Activated T-helper 1 cell treated with anti-CD3 and anti-CD28 coated beads, Interleukin-12 subunit alpha, Interleukin-12 subunit beta, Interleukin-2, Interleukin-4 antibody, amounts not matched to agents 30 ng/mL and 10 ng/mL and 1 ng/mL, durations not matched to agents 14 hours and 24 hours and 36 hours (primary cell): ENCODE measurements at places on chromosomes 12 and 14. TPM values are rescaled to one million over a fixed set of nuclear protein-coding genes. Genes with fewer than 3 reads are reported as not detected.

TMEM106C gene
- total RNA-seq, result 139 and 143 TPM in 2 replicates

- no peak overlapping the region for H3K27ac ChIP-seq
- DNase-seq, result no peak
- peaks cover 21% of the 10 kb centered on the region for H3K36me3 ChIP-seq
- H3K4me3 ChIP-seq, result no peak overlapping the region
- H3K27me3 ChIP-seq, result no peaks in the 10 kb centered on the region
These were observed 34.4 kb upstream of the PSMA6 start for GRCh38 chr14:35257809-35258208.

WNT1 gene
- total RNA-seq, result 0.21 and 0.24 TPM in 2 replicates

CCDC91 gene
- 12.9 and 15.0 TPM in 2 replicates for total RNA-seq

GRCh38 chr14:84435820-84436324 lies 1094.1 kb upstream of the FLRT2 start:
- H3K4me1 ChIP-seq, result no peaks in the 10 kb centered on the region
- H3K27me3 ChIP-seq, result no peaks in the 10 kb centered on the region
- H3K36me3 ChIP-seq, result no peaks in the 10 kb centered on the region
- no peak for DNase-seq

GLS2 gene
- 1.5 and 2.6 TPM in 2 replicates for total RNA-seq

LRFN5 gene
- not detected in 2 replicates for total RNA-seq

- peaks cover 11% of the 10 kb centered on the region for H3K4me1 ChIP-seq
- H3K27ac ChIP-seq, result no peak overlapping the region
- no peak overlapping the region for H3K4me3 ChIP-seq
- no peaks in the 10 kb centered on the region for H3K36me3 ChIP-seq
- DNase-seq, result no peak
- H3K27me3 ChIP-seq, result peaks cover 9% of the 10 kb centered on the region
These were observed 220.0 kb upstream of the GRIP1 start for GRCh38 chr12:66898700-66899469.

PIWIL1 gene
- not detected in 2 replicates for total RNA-seq

GALNT16 gene
- 0.02 and 0.05 TPM in 2 replicates for total RNA-seq

DNA sequence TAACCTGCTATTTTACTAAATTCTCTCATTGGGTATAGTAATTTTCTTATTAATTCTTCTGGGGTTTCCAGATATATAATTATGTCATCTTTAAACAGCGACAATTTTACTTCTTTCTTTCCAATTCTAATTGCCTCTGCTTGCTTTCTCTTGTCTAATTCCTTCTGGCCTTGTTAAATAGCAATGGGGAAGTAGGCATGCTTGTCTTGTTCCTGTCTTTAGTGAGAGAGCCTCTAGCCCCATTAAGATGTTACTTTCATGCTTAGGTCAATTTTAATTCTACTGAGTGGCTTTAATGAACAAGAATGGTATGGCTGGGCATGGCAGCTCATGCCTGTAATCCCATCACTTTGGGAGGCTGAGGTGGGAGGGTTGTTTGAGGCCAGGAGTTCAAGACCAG lies 31.7 kb downstream of the LRTM2 start:
- peaks cover 8% of the 10 kb centered on the region for H3K27me3 ChIP-seq
- no peak overlapping the region for H3K27ac ChIP-seq
- no peaks in the 10 kb centered on the region for H3K4me1 ChIP-seq
- H3K4me3 ChIP-seq, result no peak overlapping the region
- H3K36me3 ChIP-seq, result no peaks in the 10 kb centered on the region

DNA sequence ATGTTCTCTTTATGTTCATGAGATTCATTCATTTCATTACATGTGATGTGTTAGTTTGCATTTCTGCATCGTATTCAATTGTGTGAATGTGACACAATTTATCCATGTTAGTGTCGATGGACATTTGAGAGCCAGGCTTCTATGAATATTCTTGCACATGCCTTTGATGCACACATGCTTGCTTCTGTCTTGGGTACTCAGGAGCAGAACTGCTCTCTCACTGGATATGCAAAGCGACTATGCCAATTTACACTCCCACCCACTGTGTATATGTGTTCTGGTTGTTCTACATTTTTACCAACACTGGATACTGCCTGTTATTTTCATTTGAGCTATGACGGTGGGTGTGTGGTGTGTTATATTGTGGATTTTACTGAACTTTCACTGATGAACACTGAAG lies 84.3 kb upstream of the GTF2A1 start:
- no peak overlapping the region for H3K4me3 ChIP-seq
- no peak for DNase-seq
- peaks cover 14% of the 10 kb centered on the region for H3K4me1 ChIP-seq
- peaks cover 2% of the 10 kb centered on the region for H3K27me3 ChIP-seq

SERPINA9 gene
- not detected in 2 replicates for total RNA-seq

MYO1A gene
- total RNA-seq, result 1.1 and 2.6 TPM in 2 replicates

DNA sequence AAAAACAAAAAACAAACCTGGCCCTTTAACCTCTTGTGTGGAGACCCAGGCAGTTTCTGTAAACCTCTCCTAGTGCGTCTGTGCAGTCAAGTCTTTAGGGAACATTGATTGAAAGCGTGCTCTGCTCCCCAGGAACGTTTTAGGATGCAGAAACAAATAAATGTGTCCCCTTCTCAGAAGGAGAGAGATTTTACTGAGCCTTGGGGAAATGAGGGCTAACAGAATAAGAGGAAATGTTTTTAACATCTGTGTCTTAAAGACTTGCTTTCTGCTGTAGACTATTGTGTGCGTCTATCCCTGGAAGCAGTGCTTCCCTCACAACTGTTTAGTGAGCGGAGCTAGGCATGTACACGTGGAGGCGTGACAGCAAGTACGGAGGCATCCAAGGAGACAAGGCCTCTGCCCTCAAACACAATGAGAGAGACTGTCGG lies 54.3 kb downstream of the TECPR2 start:
- H3K27ac ChIP-seq, result no peak overlapping the region
- no peak overlapping the region for H3K4me3 ChIP-seq
- peaks cover 2% of the 10 kb centered on the region for H3K36me3 ChIP-seq

DNA sequence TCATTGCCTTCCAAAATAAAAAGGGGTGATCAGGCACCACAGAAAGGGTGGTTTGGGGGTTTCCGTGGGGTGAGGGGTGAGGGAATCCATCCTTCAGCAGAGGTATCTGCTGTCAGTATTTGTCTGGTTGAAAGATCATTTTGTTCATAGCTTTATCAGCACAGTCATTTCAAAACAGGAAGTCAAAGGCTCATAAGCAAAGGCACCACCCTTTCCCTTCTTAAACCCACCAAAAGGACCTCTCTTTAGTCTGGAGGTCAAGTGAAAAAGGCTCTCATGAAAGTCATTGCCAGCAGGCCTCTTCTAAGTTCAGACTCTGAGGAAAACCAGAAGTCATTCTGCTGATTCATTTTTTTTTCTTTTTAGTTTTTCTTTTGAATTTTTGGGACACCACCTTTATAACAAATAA lies 6.2 kb downstream of the CHST11 start:
- H3K27me3 ChIP-seq, result no peaks in the 10 kb centered on the region
- H3K36me3 ChIP-seq, result peaks cover 20% of the 10 kb centered on the region
- peak; percentile 46 for DNase-seq
- peaks cover 85% of the 10 kb centered on the region for H3K4me1 ChIP-seq
- H3K4me3 ChIP-seq, result peak overlapping the region; percentile 83
- H3K27ac ChIP-seq, result peak overlapping the region; percentile 96

TBC1D30 gene
- 1.1 and 1.6 TPM in 2 replicates for total RNA-seq

DNA sequence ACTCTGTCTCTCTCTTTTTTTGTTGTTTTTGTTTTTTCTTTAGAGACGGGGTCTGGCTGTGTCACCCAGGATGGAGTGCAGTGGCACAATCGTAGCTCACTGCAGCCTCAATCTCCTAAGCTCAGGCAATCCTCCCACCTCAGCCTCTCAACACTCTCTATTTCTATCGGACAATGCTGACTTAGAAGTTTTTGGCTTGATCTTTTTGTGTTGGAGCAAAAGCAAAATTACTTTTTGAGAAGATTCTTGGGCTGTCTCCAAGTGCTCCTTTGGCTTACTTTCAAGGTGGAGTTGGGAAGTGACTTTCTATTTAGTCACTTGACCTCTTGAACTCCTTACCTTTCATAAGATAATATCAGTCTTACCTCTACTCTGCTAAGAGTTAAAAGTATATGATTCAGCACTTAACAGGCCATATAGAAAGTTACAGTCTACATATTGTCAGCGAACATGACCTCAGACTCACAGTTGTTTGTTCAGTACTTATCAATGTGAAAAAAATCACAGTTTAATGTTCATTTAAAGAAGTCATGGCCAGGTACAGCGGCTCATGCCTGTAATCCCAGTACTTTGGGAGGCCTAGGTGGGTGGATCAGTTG lies 15.4 kb upstream of the MIA2 start:
- no peaks in the 10 kb centered on the region for H3K36me3 ChIP-seq
- no peak overlapping the region for H3K27ac ChIP-seq
- H3K27me3 ChIP-seq, result no peaks in the 10 kb centered on the region
- peaks cover 17% of the 10 kb centered on the region for H3K4me1 ChIP-seq
- DNase-seq, result no peak

CREBL2 gene
- total RNA-seq, result 16.7 and 17.9 TPM in 2 replicates

GRCh38 chr12:90245391-90245790 lies 536.8 kb upstream of the ATP2B1 start:
- no peak for DNase-seq
- no peaks in the 10 kb centered on the region for H3K36me3 ChIP-seq
- peaks cover 8% of the 10 kb centered on the region for H3K27me3 ChIP-seq
- H3K4me1 ChIP-seq, result no peaks in the 10 kb centered on the region
